ENCODE measurements at places on chromosomes 16 and 17.

DNA sequence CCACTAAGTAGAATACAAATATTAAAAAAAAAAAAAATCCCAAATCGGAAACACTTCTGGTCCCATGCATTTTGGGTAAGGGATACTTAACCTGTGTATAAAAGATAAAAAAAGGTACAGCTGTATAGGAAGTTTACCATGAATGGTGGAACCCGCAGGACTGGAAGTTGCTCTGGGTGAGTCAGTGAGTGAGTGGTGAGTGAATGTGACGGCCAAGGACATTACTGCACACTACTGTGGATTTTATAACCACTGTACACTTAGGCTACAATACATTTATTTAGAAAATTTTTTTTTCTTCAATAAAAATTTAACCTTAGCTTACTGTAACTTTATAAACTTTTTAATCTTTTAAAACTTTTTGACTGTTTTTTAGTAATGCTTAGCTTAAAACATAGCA, 71.3 kb upstream of the BCAR1 start:
- DNase-seq: no peak

DNA sequence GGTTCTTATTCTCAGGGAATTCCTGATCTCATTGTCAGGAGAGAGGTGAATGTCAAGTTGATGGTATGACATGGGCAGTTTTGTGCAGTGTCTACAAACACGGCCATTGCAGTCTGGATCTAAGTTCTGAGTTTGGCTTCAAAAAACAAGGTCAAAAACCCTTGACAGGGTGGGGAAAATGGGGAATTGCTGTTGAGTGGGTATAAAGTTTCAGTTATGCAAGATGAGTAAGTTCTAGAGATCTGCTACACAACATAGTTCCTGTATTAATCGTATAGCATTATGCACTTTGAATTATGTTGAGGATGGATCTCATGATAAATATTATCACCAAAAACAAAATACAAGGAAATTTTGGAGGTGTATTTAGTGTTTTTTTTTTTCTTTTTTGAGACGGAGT, 36.6 kb upstream of the CARMIL2 start:
- DNase-seq: no peak

DNA sequence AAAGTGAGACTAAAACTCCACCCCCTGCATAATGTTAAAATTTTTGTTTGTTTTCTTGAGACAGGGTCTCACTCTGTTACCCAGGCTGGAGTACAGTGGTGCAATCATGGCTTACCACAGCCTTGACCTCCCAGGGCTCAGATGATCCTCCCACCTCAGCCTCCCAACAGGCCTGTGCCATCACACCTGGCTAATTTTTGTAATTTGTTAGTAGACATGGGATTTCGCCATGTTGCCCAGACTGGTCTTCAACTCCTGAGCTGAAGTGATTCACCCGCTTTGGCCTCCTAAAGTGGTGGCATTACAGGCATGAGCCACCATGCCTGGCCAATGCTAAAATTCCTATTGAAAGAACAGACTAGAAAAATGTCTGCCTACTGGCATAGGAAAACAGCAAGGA, 103.8 kb downstream of the TRIM37 start:
- DNase-seq: no peak

GRCh38 chr17:46972346-46972745, 6.7 kb downstream of the RPRML start:
- DNase-seq: no peak
